ENCODE measurements at places on chromosomes 3 and 15. TPM values are rescaled to one million over a fixed set of nuclear protein-coding genes. Genes with fewer than 3 reads are reported as not detected.

GRCh38 chr15:100531204-100531603, 2.5 kb upstream of the CERS3 start:
- H3K27me3 ChIP-seq: no peaks in the 10 kb centered on the region
- H3K36me3 ChIP-seq: no peaks in the 10 kb centered on the region

Gene MINDY4B
- total RNA-seq: not detected

Gene SERPINI1
- total RNA-seq: 1.1 TPM

Gene PTX3
- total RNA-seq: 96.7 TPM

- H3K4me3 ChIP-seq: no peak overlapping the region
- no peaks in the 10 kb centered on the region for H3K27me3 ChIP-seq
- H3K36me3 ChIP-seq: peaks cover 10% of the 10 kb centered on the region
- H3K27ac ChIP-seq: no peak overlapping the region
- peaks cover 3% of the 10 kb centered on the region for H3K4me1 ChIP-seq
Measured at GRCh38 chr15:76293361-76293760, 17.9 kb downstream of the ETFA start.

Gene TMCC1
- total RNA-seq: 7.2 TPM

GRCh38 chr3:72690629-72691028, 157.6 kb downstream of the SHQ1 start:
- H3K27me3 ChIP-seq: peaks cover 11% of the 10 kb centered on the region
- no peak overlapping the region for H3K4me3 ChIP-seq
- H3K36me3 ChIP-seq: no peaks in the 10 kb centered on the region
- H3K27ac ChIP-seq: no peak overlapping the region
- DNase-seq: no peak
